ENCODE measurements at places on chromosomes 13 and 19. TPM values are rescaled to one million over a fixed set of nuclear protein-coding genes. Genes with fewer than 3 reads are reported as not detected.

DNA sequence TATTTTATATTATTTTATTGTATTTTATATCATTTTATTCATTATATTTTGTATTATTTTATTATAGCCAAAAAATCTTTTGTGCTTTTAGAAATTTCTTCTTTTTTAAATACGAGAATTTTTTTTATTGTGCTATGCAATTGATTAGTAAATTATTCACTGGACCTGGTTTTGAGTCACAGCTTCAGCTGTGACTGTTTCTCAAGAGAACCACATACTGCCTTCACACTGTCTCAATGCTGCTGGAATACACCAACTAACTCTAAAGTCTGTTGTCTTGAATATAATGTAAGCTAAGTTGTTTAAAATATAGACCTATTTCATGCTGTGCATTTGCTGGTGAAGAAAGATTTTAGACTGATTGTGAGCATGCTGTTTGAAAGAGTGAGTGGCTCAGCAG, 423.6 kb downstream of the NDFIP2 start:
- DNase-seq: no peak

- DNase-seq: no peak
Observed at GRCh38 chr13:52703482-52703881, 36.1 kb downstream of the CNMD start.

- DNase-seq: peak; percentile 82
Observed at GRCh38 chr19:3383121-3383722, 16.8 kb downstream of the NFIC start.

DNA sequence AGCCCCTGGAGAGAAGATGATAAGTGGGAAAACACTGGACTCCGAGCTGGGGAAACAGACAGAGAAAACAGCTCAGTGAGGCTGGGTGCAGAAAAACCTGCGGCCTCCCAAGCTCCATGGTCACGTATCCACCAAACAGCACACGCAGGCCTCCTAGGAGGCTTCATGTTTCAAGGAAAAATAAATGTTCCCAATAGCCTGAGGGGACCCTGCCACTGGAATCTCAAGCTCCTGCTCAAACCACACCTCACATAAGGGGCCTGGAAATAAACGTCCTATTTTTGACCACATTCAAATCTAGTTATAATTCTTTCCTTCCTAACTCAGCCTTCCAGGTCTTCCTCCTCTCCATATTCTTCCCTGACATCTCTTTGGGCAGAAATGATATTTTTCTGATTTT, 225.7 kb downstream of the ABCC4 start:
- DNase-seq: no peak

DNA sequence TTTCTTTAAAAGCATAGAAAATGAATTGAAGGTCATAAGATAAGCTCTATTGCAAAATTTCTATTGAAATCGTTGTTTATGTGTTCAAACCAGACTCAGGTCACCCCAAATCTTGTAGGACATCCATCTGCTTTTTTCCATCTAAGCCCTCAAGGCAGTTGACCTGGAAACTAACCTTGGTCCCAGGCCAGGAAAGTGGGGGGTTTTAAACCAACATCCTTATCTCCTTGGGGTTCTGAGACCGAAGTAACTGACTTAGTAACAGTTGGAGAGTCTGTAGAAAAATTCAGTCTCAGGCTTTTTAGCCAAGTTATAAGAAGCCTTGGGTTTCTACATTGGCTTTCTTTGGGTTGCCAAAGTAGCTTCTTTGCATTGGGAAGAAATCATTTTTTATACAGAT, 23.4 kb downstream of the ZNF507 start:
- DNase-seq: no peak

GRCh38 chr13:73715114-73715910, 418.9 kb downstream of the KLF12 start:
- DNase-seq: no peak

DNA sequence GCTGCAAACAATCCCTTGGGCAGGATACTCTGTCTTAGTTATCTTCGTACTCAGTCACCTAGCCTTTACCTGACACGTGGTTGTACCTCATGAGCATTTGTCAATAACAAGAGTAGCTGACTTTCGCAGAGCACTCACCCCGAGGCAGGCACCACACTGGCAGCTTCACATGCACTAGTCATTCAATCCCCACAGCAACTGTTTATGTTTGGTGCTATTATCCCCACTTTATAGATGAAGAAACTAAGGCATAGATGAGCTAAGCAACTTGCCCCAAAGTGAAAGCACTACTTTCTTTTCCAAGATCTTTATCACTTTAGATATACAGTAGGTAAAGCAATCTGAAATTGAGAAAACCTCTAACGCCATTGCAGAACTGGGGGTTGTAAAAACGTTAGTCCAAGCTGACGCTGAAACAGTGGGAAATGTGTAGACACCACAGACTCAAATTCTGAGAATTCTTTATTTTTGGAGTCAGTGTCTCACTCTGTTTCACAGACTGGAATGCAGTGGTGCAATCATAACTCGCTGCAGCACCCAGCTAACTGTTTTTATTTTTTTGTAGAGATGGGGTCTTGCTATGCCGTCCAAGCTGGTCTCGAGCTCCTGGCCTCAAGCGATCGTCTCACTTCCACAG, 446.0 kb downstream of the FOXO1 start:
- DNase-seq: peak; percentile 55

DNA sequence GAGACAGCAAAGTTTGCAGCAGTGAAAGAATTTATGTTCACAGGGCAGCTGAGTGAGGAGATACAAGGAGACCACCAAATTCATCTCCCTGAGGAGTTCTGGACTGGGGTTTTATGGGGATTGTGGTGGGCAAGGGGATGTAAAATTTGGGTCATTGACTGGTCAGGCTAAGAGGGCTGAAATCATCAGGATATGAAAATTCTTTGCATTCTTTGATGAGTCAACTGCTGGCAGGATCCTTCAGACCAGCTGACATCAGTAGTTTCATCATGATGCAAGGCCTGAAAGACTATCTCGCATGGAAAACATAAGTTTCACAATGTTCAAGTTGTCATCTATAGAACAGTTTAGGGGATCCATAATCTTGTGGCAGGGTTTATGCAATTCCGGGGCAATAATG, 869.5 kb upstream of the PCDH9 start:
- DNase-seq: no peak

DNA sequence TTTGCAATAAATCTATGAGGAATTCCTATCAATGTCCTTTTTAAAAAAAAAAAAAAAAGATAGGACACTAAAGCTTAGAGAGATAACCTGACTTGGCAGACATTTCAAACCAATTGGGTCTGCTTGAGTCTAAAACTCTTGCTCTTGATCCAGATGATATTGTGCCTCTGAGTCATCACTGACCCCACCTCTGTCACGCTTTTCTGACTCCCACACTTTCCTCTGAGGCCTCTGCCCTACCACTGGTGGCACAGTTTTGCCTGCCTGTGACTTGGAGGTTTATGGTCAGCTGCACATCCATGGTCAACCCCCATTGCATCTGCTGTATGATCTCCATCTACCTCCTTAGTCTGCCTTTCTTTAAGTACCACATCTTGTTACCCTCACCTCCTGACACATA, 328.7 kb downstream of the SPRY2 start:
- no peak for DNase-seq

DNA sequence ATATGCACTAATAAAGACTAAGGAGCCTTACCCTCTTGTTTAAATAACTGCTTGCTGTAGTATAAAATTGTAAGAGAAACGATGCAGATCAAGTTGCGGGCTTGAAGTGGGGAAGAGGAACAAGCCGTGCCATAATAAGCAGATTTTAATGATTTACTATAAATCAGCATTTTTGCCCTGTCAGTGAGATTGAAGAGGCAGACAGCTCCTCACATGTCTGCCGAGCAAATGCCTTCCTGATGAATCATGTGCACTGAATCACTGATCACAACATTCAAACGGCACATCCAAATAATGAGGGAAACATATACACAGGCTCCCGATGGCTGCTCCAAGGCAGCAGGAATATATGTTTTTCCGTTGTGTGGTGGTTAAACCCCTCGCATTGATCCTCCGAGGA, 282.9 kb downstream of the TSHZ3 start:
- DNase-seq: no peak

- no peak for DNase-seq
Observed at GRCh38 chr19:10289836-10290356, at the start of gene ICAM5. TSS of gene ICAM5 (plus strand) at chr19:10289952. CDS start at chr19:10290044, 92 bp downstream.

Gene TRPC4
- 12.5 TPM for total RNA-seq

Gene ODAD3
- not detected for total RNA-seq

Gene WDR62
- not detected for total RNA-seq

Gene HIPK4
- 0.48 TPM for total RNA-seq

Gene CEACAM19
- 1.5 TPM for total RNA-seq

Gene CPT1C
- 19.1 TPM for total RNA-seq

Gene APBA3
- total RNA-seq: 26.5 TPM

All from uterus (tissue), 4 donors.